ENCODE measurements at places on chromosomes 12 and 14.

GRCh38 chr14:106080922-106081321, 554.5 kb downstream of the TMEM121 start:
- DNase-seq, result no peak

GRCh38 chr12:132160016-132160415, 15.8 kb downstream of the NOC4L start:
- DNase-seq, result no peak

GRCh38 chr12:118611295-118611694, 234.9 kb downstream of the SUDS3 start:
- DNase-seq, result no peak

DNA sequence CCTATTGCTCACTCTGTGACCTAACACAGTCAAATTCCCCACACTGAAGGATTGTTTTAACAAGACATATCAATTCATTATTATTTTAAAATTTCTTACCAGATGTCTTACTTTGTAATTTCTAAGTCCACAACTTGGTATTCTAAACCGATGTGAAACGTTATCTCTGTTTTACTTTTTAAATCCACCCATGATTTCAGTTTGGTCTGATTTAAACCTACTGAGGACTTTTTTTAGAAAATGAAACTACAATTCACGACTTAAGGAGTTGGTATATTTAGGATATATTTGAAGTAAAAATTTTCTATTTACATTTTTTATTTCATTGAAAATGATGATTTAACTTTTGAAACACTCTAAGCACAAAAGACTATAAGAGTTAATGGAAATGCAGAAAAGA, 35.1 kb upstream of the GRIP1 start:
- DNase-seq, result no peak

GRCh38 chr14:68824517-68825347, 31.9 kb upstream of the ZFP36L1 start:
- DNase-seq, result peak; percentile 89

DNA sequence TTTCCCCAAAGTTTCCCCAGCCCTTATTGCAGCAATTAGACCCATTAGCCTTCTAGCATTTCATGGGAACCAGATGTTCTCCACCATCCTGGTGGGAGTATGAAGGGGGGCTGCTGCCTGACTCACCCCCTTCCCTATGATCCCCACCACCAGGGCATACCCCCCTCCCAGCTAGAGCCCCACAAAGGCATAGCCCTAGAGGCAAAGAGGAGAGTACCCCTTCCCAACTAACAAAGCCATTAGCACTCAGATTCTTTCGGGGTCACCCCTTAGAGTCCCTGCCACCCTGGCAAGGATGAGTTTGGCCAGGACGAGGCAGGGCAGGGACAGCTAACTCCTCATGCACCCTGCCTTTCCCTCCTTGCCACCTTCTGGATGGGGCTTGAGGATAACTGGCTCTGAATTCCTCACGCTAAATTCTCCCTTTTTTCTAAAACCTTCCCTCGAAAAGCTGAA, 9.2 kb downstream of the RARG start:
- DNase-seq, result no peak

DNA sequence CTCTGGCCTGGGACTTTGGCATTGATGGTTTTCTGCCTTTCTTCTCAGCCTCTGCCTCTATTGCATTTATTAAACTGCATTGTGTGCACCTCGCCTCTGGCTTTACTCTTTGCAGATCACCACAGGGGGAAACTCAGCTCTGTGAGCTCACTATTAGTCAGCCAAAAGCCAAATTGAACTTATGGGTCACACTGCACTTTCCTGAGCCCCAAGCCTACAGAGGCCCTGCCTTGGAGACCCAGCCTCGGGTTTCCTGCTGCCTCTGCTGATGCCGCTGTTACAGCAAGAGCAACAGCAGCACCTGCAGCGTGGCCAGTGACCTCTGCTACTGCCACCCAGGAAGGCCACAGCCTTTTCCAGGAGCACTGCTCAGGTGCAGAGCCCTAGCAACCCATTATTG, 122.5 kb downstream of the DAD1 start:
- DNase-seq, result no peak

- no peak for DNase-seq
Observed at GRCh38 chr12:50784501-50784900, 20.6 kb downstream of the ATF1 start.

Data from thyroid gland (tissue), 4 donors.